ENCODE measurements at places on chromosomes 7 and 10.

GRCh38 chr10:34078745-34079470 lies 736.2 kb downstream of the PARD3 start:
- no peak for DNase-seq

- no peak for DNase-seq
Measured at GRCh38 chr10:131004276-131004675, 307.2 kb downstream of the TCERG1L start.

DNA sequence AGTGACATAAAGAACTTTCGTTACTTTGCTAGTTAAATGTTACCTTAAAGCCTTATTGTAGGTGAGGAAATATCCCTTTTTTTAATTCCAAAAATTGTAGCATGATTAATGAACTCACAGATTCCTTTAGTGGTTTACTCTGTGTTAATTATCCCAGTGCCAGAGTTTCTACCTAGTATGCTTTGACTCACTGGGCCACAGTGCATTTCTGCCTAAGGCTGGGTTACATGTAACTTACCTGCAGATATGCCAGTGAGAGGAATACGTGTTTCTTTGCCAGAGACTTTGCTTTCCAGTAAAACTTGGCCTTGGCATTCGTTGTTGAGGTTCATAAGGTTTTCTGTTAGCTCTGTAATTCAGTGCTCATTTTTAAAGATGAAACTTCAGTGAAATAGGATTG lies 380.8 kb upstream of the LRGUK start:
- no peak for DNase-seq

DNA sequence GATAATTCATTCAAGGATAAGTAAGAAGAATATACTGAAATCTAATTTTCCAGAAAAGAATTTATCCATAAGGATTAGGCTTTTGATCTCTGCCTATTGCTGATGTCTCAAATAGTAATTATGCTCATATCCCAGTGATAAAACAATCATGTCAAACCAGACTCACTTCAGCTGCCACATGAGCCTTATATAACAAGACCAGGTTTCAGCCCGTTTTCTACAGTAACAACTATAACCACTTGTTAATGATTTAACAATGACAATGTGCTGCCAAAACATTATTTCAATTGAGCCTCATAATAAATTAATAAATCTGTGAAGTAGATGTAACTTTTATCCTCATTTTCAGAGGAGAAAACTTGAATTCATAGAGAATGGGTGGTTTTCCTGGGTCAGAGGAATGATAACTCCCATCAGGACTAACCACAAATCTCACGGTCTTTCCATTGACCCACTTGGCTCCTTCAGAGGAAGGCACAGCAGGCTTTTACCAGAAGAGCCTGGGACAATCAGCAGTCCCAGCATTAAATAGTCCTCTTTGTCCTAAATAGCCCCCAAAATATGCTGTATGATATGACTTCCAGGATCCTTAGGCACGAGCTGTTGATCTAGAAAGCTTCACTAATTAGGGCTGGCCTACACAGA lies 42.5 kb upstream of the SLIT1 start:
- DNase-seq: no peak

DNA sequence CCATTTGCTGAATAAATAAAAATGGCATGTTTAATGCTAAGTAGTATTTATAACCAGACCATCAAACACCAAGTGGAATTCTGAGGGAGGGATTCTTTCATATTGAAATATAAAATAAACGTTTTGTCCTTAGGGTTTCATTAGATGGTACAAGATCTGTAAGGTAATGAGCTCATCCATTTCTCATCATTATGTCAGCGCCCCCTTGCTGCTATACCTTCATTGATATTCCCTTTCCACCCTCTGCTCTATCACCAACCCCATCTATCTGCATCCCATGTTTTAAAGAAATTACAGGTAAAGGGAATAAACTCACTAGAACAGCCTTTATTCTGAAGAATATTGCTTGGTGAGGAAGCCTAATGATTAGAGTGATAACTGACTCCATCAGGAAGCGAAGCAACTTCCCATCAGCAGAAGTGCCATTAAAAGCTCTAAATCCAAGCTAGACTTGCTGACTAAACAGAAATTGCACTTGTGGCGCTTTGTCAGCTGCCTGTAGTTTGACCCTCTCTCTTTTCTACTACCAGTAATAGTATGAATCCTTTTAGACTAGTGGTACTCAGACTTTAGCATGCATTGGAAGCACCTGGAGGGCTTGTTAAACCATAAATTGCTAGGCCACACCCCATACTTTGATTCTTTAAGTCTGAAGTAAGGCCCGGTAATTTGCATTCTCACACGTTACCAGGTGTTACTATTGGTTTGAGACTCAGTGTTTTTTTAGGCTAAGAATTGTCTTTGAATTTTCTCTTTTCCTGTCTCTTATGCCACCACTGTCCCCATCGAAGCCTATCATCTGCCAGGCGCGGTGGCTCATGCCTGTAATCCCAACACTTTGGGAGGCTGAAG lies 27.5 kb downstream of the ADD3 start:
- no peak for DNase-seq

DNA sequence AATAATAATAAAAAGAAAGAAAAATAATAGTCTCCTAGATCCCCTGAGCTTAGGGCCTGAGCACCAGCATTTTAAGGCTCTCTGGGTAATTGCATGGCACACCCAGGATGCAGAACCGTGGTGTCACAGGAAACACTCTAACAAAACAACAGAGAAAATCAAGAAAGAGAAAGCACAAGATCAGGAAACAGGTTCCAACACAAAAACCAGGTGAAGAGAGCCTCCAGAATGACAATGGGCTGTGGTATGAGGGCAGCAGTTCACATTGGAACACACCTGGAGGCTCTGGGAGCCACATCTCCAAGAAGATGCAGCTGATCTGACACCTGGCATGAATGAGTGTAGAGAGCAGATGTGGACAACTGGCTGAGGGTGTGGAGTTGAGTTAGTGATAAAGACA lies 7.1 kb downstream of the MMRN2 start:
- DNase-seq: no peak

- no peak for DNase-seq
Measured at GRCh38 chr10:93383562-93383981, 98.6 kb downstream of the MYOF start.

GRCh38 chr7:33760834-33761233 lies 144.5 kb upstream of the BMPER start:
- DNase-seq: no peak

DNA sequence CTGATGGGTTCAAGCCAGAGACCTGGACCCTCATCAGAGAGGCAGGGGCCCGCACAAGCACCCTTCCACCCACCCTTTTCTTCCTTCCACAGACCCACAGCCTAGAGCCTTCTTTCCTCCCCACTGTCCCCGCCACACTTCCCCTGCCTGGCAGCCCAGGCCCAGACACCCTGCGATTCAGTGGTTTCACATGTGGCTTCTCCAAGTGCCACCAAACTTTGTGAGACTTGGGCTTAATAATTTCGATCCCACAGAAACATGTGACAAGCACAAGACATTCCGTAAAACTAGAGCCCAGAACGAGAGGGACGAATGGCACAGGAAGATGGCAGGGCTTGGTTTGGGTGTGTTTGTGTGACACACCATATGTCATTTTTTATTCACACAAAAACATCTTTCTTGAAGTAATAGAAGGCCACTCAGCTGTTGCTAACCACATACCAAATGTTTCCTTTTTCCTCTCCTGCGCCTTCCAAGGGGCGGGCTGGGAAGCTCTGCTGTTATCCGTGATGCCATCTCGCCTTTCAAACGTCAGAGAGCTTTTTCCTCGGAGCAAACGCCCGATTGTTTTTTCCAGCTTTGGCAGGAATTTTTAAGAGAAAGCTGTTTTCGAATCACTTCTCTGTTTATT lies 162.9 kb downstream of the GRK5 start:
- DNase-seq: no peak

DNA sequence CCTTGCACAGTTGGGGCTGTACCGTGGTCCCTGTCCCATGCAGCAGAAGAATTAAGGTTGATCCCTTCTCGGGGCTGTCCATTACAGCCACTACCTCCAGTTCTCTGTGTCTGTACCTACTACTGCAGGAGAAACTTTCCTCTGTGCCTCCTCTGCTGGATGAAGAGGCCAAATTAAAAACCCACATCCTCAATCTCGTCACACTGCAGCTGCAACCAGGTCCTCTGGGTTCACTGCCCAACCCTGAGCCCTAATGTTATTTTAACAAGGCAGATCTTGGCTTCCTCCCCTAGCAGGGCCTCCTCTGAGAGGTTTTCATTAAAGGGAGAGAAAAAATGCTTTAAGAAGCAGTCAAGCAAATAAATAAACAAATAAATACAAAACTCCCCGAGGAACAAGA lies 66.6 kb downstream of the PLXNA4 start:
- no peak for DNase-seq

Measured in activated CD8-positive, alpha-beta memory T cell treated with anti-CD3 and anti-CD28 coated beads for 1 hour (primary cell).